ENCODE measurements at places on chromosomes 12 and 14.

GRCh38 chr14:56862836-56863235, 52.6 kb upstream of the OTX2 start:
- DNase-seq, result peak; percentile 67

- DNase-seq, result no peak
Observed at GRCh38 chr14:23615856-23616255, 20.3 kb upstream of the DHRS2 start.

DNA sequence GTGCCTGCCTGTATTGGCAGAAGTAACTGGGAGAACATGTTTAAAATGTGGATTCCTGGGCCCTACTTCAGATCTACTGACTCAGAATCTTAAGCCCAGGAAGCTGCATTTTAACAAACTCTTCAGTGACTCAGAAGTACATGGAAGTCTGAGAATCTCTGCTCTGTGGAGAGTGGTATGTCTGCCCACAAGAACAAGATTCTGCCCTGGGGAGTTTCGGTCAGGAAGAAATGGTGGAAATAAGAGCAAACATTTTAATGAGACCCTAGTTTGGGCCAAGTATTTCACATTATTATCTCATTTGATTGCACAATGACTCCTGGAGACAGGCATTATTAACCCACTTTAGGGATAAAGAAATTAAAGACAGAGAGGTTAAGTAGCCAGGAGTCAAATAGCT, 8.2 kb downstream of the ALDH1L2 start:
- DNase-seq, result no peak

DNA sequence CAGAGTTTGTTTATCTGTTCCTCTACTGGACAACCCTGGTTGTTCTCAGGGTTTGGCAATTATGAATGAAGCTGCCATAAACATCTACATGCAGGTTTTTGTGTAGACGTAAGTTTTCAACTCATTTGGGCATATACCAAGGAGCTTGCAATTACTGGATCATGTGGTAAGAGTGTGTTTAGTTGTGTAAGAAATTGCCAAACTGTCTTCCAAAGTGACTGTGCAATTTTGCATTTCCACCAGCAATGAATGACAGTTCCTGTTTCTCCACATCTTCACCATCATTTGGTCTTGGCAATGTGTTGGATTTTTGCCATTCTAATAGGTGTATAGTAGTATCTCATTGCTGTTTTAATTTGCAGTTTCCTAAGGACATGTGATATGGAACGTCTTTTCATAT, 39.8 kb upstream of the FBXO33 start:
- no peak for DNase-seq

DNA sequence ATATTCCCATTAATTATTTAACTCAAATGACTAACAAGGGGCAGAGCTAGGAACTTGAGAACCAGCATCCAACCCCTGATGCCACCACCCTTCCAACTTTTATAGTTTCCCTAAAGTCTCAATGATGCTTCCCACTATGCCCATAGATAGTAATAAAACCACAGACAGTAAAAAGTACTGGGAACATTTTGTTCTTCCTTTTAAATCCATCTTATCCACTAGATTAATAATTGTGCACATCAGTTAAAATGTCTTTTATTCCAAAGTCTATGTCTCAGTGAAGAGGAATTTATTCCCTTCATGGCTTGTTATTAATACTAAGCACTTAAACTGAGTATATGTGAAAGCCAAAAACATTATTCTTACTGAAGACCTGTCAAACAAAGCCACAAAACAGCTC, 45.8 kb downstream of the SINHCAF start:
- no peak for DNase-seq

DNA sequence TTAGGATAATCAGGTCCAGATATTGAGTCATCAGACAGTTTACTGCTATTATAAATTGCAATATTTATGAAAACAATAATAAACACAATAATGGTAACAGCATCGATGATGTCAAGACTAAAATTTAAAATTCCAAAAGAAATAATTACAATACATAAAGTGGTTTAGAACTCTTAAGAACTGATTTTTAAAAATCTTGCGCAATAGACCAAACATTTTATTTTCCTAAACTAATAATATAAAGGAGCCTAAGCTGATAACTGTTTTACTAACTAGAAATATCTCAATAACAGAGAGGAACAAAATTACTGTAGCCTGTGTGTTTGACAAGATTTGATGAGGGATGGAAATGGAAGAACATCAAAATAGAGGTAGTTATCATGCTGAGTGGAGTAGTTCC, 93.9 kb upstream of the TRHDE start:
- DNase-seq, result peak; percentile 10

- no peak for DNase-seq
Observed at GRCh38 chr12:119175081-119175480, 3.6 kb upstream of the HSPB8 start.

DNA sequence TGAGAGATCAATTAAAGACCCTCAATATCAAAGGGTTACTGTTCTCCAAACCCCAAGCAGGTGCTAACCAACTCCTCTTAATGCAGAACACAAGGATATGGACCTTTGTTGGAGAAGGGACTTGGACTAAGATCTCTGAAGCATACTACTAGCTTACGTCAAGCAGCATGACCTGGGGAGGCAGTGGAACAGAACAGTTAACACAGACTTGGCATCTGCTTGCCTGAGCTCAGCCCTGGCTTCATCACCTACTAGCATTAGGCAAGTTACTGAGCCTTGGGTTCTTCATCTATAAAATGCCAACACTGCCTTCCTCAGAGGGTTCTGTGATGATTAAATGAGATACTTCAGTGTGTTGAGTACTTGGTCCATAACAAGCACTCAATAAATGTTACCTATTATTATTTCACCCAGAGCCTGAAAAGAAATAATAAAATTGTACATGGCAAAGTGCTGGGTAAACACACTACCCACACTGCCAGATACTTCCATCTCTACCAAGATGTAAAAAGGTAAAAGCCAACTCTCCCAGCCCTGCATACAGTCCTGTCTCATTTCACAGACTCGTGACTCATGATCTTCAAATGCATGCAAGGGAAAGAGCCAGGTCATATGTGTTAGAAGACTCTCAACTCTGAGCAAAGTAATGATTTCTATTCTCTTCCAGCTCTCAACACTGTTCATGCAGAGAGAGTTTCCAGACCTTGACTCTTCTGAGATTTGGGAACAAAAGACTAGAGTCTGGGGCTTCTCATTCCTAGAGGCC, 39.7 kb downstream of the FMNL3 start:
- no peak for DNase-seq

DNA sequence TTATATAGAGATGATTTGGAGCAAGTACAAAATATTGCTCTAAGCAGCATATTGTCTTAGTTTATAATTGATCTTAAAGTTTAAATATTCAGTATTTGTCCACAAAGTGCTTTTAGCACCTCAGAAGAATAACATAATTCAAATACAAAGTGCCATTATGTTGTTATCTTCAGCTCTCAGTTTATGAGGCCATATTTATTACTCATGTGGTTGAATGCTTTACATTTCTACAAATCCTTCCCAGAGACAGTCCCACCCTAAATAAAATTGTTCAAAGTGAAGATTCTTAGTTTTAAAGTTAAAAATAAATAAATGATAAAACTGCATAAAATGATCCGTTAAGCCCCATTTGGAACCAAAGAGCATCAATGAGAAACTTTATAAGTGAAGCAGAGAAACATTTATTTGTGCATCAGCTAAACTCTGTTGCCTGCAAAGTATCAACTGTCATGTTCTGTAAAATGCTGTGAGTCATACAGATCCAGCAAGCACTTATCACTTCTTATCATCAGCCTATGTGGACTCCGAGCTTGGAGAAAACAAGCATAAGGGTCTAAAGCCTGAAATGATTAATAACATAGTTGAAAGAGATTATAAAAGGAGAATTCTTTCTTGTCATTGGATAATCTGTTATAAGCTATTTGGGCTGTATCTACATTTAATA, 218.9 kb downstream of the ADAMTS20 start:
- DNase-seq, result no peak

DNA sequence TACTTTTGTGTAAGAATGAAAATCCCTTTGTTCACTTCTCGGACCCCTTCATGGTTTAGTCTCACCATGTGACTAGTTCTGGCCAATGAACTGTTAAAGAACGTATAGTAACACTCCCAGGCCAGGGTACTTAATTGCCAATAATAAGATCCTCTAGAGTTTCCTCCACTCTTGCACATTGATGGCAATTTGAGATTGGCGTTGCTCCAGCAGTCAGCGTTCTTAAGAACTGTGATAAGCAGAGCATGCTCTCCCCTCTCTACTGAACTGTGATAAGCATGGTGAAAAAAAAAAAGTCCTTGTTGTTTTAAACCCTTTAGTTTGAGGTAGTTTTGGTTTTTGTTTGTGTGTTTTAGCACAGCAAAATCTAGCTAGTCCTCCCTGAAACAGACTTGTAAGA, 854.5 kb downstream of the SLC6A15 start:
- DNase-seq, result no peak

GRCh38 chr14:105376521-105377440, 21.6 kb upstream of the TEX22 start:
- DNase-seq, result no peak

GRCh38 chr14:105286759-105287144, 14.0 kb downstream of the BRF1 start:
- no peak for DNase-seq

- no peak for DNase-seq
Observed at GRCh38 chr12:101299931-101300330, 20.0 kb downstream of the UTP20 start.

DNA sequence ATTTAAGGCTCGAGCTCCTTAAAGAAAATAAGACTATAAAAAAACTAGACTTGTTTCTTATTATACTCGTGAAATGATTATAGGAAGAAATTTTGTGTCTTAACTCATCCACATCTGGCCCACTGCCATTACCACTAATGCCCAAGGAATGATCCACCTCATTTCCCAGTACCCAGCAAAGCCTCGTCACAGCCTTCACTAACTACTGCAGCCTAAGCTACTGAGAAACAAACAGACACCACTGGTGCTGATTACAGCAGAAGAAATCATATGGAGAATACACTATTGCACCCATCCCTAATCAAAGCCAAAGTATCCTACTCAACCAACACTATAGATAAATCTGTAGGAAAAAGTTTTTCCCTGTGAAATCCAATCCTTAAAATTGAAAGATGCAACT, 205.3 kb upstream of the NAV3 start:
- DNase-seq, result no peak

GRCh38 chr14:24952851-24953666, 96.9 kb downstream of the STXBP6 start:
- DNase-seq, result no peak

- no peak for DNase-seq
Observed at GRCh38 chr14:54808326-54809161, 94.1 kb downstream of the GCH1 start.

- DNase-seq, result no peak
Observed at GRCh38 chr14:102518063-102518648, 8.6 kb upstream of the ANKRD9 start.

- peak; percentile 18 for DNase-seq
Observed at GRCh38 chr14:26596543-26597061, 1.2 kb downstream of the NOVA1 start.

DNA sequence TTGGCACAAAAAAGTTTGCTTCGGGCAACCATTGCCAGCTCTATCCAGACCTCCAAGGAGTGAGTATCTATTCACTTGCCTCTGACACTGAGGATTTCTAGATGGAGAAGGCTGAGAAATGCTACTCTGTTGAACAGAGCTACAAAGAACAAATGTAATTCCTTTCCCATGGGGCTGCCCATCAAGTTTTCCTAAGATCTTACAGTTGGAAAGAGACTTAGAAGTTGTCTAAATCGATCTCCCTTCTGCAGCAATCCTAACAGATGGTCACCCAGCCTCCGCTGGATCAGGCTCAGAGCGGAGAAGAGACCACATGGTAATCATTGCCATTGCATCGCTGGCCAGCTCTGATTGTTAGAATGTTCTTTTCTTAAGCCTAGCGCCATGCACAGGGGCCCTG, 110.1 kb upstream of the BCL2L14 start:
- DNase-seq, result no peak

DNA sequence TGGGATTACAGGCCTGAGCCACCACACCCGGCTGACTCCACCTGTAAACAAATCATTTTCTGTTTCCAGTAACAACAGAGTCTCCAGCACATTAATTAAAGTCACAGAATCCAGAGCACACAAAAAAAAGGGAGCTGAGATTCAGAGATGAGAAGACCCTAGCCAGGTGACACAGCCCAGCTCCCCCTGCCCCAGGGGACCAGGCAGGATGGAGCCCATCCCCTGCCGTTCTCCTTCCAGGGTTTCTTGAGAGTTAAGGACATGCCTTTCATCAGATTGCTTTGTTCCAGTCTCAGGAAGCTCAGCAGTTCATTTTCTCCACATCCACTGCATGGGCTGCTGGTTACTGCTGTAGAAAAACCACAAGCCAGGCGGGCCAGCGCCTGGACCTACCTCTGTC, 81.2 kb downstream of the RIMBP2 start:
- no peak for DNase-seq

DNA sequence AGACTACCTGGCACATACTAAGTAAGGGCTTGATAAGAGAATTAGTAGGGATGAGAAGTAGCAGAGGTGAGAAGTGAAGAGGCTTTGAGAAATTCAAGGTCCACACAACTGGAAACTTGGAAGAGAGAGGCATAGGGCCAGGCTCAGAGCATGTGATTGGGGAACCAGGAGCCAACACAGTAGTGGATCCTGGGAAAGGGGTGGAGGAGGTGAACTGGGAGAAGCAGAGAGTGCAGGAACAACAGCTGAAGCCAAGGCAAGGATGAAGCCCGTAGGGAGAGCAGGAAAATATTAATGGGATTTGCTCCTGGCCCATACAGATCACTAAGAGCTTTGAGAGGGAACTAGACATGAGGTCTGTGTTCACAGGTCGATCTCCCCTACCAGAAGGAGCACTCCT, 1.4 kb upstream of the ITGB7 start:
- no peak for DNase-seq

DNA sequence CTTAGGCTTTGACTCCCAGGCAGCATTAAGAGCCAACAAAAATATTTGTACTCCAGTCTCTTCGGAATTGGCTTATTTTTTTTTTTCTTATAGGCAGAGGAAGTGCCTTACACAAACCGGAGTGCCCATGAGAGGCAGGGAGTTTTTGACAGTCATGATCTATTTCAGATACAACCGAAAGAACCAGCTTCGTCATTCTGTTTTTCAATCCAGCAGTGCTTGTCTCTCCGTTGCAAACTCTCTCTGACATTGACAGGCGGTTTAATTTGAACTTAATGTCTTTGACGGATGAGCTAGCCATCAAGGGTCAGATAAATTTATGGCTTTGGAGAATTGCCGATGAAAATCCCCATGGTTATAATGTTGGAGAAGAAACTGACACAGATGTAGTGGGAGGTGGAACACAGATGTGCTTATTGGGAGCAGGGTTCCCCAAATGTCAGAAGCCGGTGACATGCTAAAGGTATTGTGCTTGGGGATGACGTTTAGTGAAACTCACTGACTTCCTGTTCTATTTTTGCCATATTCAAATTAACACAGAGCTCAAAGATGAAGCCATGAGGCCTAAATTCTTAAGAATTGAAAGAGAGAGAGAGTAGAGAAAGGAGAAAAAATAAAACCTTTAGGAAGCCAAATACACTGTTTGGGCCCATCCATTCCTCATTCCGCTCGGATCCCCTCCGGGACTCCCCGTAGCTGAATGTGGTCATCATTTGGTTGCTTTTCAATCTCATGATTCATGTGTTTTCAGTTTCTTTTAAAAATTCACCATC, 59.7 kb downstream of the PLXNC1 start:
- no peak for DNase-seq
